ENCODE measurements at places on chromosomes 1 and 21.

DNA sequence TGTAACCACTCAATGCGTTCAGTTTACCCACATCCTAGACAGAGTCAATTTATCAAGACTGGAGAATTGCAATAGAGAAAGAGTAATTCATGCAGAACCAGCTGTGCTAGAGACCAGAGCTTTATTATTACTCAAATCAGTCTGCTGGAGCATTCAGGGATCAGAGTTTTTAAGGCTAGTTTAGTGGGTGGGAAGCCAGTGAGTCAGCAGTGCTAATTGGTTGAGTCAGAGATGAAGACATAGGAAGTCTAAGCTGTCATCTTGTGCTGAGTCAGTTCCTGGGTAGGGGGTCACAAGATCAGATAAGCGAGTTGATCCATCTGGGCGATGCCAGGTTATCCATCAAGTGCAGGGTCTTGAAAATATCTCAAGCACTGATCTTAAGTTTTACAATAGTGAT lies 499.6 kb downstream of the MRPL39 start:
- peak; percentile 3 for DNase-seq

DNA sequence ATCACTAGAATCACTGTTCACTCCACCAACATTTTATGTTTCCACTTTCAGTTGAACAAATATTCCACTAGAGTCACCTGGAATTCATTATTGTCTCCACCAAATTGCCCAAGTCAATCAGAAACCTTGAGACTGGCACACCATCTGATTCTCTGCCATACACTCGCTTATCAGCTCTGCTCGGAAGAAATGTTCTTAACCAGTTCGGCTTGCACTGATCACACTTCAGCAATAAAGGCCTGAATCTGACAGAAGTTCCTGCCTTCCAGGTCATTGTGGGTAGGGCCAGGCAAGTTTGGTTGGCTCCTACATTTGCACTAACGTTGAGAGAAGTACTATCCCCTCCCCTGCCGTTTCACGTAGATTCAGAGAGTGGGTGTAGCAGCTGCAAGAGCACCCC lies 10.0 kb downstream of the TPM3 start:
- DNase-seq: no peak

DNA sequence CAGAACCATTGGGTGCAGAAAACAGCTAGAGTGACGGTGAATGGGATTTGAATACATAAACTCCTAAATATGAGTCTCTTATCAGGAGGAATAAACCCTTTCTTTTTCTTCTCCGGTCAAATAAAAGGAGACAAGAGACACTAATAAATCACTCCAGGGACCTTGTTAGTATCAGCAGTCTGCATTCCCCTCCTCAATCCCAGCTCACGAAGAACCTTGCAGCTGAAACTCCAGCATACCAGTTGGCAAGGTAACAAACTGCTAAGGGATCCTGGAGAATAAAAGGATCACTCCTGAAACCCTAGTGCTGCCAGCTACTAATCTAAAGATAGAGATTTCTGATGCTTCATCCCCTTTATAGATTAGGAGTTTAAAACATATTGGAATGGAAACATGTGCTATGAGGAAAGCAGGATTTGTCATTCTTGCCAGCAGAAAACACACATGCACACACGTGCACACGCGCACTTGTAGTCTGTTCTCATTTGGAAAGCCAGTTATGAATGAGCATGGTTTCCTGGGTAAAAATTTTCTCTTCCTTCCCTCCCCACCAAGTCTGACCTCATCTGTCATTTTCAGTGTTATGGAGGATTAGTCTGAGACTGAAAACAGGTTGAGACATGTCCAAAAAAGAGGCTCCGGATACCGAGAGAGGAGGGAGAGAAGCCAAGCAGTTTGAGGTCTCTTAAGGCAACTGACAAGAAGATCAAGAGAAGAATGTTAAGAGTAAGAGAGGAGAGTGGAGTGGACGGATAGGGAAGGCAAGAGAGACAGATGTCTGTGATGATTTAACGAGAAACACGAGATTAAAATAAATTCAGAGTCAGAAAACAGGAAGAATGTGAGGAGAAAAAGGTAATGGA lies 10.9 kb downstream of the IER5 start:
- DNase-seq: no peak

- DNase-seq: peak; percentile 31
Observed at GRCh38 chr1:223843934-223844786, 1.6 kb downstream of the TP53BP2 start.

DNA sequence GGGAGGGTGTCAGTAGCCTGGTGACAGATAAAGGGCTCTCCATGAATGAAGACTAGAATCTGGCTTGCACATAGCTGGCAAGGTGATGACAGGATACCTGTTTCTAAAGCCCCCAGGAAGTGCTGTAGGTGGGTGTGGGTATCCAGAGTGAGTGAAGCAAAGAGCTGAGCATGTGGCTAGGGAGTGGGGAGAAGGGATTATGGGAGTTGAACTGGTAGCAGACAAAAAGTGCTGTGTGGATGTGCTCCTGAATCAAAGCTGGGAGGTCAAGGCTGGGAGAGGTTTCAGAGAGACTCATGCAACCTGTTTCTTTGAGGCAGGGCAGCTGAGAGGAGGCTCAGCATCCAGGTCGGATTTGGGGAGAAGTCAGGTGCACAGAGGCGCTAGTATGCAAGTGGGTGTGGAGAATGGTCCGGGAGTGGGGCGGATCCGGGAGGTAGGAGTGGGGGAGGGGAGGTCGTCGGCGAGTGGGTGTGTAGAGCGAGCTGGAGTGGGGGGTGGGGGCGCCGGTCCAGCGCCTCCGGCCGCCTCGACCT lies 600 bp downstream of the ASTN1 start:
- no peak for DNase-seq

DNA sequence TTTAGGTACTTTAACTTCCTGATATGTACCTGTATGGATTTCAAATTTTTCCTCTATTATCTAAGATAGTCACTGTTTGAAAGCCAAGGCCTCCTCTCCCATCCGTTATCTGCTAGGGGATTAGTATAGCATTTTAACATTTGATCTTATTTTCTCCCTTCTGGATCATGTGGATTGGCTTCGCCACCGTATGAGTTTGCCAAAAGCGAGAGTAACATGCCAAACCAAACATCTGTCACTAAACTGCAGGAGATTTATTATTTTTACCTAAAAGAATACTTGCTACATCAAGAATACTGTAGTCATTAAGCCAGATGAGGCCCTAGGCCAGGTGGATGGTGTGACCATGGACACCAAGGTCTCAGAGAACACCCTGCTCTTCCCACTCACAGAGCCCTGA lies 28.5 kb upstream of the EEIG2 start:
- DNase-seq: no peak

DNA sequence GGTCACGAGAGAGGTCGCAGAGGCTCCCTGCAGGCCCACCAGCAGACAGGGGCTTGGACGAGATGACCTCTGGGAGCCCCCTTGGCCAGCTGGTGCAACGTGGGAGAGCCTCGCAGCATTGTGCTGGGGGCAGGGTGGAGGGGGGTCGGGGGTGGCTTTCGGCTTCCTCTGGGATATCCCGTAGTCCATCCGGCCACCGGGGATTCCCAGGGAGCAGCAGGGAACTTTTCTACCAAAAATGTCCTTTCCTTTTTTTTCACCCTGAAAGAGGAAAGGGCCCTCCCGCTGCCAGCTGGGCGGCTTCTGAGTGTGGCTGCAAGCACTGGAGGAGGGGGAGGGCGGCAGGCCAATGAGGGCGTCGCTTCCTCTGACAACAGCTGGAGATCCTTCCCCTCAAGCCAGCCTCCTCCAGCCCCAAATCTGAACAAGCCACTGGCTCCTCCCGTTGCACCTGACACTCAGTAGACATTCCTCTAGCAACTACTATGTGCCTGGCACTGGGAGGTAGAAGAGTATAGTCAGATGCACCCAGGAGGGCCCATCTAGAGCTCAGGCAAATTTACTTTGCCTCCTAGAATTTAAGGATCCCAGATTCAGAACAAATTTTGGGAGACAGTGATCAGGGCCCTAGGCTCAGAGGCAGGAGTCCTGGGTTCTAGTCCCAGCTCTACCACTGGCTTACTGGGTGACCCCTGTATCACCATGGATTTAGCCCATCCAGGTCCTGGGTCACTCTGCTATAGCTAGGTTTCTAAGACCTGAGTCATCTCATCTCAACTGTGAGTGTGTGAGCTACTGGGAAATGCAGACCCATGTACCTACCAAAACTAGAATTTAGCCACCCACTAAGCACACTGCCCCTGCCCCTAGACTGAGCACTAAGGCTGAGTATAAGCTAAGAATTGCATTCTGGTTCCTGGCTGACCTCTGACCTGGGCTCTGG lies 2.7 kb downstream of the MOB3C start:
- peak; percentile 68 for DNase-seq

DNA sequence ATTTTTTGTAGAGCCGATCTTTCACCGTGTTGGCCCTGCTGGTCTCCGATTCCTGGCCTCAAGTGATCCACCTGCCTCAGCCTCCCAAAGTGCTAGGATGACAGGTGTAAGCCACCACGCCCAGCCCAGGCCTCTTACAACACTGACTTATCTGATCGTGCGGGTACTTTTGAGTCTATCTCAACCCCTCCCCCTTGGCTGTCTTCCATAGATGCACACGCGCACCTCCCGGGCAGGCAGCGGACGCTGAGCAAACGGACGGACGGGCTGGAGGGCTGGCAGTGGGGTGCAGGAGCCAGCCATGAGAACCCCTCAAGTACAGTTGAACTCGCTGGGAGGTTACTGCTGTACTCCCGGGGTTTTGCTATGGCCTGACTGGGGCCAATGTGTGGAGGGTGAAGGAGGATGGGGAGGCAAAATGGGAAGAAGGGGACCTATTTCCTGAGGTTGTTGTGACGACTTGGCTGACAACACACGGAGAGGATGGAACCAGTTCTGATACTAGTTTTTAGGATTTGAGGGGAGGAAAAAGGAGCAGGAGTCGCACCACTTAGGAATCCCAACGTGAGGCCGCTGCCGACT lies 959 bp downstream of the CD58 start:
- peak; percentile 62 for DNase-seq
